Osteoblast (primary cell): ENCODE measurements at places on chromosomes 12 and 14. TPM values are rescaled to one million over a fixed set of nuclear protein-coding genes. Genes with fewer than 3 reads are reported as not detected.

- DNase-seq, result peak; percentile 60
Measured at GRCh38 chr14:52948836-52949235, 2.0 kb downstream of the FERMT2 start.

DNA sequence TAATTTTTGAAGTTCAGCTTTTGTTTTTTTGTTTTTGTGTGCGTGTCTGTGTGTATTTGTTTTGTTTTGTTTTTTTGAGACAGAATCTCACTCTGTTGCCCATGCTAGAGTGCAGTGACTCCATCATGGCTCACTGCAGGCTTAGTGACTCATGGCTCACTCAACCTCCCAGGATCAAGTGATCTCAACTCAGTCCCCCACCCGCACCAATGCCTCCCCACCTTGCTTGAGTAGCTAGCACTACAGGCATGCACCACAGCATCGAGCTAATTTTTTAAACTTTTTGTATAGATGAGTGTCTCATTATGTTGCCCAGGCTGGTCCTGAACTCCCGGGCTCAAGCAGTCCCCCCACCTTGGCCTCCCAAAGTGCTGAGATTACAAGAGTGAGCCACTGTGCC lies 981.4 kb downstream of the BCL11B start:
- no peak for DNase-seq

DNA sequence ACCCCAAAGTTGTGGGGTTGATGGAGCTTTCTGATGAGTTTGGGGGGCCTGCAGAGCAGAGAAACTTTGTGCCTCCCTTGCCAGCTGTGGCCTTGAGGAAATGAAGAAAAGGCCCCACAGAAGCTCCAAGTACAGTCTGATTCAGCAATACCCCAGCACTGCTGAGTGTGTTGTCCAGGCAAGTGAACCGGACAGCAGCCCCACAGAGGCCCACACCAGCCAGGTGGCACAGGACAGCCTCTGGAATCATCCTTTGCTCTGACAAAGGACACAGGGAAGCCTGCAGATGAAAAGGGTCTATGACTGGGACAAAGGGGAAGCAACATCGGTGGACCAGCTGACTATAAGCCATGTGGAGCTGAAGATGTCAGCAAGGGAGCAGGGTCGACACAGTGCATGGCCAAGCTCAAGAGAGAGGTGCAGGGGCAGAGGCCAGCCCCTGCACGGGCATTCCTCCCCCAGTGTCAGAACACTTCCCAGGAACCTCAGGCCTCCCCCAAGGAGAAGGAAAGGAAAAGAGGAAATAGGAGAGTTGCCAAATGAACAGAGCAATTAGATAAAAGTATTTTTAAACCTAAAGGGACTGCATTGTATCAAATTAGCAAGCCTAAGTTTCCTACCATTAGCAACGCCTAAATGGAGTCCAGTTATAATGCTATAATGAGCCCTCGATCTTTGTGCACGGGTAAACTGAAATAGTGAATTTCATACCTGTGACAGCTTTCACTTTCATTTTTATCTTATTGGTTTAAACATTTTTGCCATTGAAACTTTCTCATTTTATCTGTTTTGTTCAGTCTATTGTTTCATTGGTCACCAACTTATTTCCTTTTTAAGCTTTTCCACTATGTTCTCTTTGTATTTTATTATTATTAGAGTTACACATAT lies 46.3 kb upstream of the PTGDR start:
- DNase-seq, result no peak

DNA sequence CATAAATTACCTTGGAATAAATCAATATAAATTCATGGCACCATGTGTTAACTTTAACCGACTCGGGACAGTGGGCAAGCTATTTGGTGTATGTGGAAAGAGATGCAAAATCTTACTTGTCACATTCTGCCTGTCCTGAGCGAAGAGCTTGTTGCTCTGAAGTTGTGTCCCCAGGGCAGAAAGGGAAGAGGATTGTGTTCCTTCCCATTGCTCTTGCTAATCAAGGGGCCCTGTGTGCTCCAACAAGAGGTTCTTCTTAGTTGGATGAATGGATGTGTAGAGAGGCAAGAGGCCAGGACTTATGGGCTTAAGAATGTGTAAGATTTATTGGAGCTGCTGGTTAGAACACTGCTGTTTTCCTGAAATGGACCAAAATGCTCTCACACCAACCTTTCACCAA lies 36.5 kb upstream of the FRS2 start:
- DNase-seq, result no peak

GRCh38 chr14:45793081-45793480 lies 540.1 kb upstream of the MIS18BP1 start:
- DNase-seq, result no peak

- no peak for DNase-seq
Measured at GRCh38 chr12:44020555-44020954, 184.7 kb downstream of the TMEM117 start.

DNA sequence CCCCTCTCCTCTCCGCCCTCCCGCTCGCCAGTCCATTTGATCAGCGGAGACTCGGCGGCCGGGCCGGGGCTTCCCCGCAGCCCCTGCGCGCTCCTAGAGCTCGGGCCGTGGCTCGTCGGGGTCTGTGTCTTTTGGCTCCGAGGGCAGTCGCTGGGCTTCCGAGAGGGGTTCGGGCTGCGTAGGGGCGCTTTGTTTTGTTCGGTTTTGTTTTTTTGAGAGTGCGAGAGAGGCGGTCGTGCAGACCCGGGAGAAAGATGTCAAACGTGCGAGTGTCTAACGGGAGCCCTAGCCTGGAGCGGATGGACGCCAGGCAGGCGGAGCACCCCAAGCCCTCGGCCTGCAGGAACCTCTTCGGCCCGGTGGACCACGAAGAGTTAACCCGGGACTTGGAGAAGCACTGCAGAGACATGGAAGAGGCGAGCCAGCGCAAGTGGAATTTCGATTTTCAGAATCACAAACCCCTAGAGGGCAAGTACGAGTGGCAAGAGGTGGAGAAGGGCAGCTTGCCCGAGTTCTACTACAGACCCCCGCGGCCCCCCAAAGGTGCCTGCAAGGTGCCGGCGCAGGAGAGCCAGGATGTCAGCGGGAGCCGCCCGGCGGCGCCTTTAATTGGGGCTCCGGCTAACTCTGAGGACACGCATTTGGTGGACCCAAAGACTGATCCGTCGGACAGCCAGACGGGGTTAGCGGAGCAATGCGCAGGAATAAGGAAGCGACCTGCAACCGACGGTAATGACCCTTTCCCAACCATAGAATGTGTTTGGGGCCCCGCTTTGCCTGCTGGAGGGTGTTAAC lies 615 bp downstream of the CDKN1B start:
- no peak for DNase-seq

Gene PSMA3
- total RNA-seq, result 76.7 and 83.1 TPM in 2 replicates
